Ureter (tissue), 1 donor: ENCODE measurements at places on chromosomes 12 and 14.

DNA sequence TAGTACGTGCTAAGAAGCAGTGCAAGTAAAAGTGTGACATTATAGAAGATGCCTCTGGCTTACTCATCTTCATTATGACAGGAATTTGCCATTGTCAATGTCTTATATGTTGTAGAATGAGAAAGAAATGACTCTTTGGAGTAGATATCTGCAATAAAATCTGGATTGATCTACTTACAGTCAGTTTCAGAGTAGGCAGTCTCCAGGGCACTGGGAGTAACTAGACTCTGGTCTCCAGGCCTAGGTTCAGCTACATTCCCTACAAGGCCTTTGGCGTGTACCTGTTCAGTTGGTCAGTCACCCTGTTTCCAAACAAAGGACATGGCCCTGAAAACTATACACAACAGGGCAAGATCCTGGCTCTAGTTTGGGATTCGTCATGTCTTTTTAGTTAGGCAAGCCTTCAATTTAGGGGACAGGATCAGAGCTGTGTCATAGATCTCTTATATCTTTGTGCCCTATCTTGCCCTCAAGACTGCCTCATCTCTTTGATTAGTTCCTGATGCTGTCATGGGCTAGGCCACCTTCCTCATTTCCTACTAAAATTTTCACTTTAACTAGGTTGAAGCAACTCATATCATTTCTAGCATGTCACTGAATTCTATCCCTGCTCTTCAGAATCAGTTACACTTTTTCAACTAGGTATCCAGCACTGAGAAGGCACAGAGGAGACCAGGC, 410.0 kb downstream of the RAD51B start:
- DNase-seq: no peak

DNA sequence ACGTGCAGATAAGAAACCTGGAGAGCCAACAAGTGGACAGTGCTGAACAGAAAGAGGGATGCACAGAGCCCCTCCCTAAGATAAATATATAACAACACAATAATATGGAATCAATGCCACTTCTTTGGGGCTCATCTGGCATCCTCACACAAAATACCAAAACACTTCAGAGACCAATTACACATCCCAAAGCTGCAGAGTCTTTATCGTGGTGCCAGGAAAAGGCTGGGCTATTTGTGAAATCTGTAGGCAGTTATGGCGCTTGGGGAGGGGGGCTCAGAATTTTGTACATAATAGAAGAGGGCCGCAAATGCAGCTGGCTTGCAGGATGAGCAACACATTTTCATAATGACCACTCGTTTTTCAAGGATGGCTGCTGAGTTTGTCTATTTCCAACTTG, 160.4 kb upstream of the NOS1 start:
- DNase-seq: no peak

- no peak for DNase-seq
Measured at GRCh38 chr12:52079576-52080402, at the start of gene SMIM41. SMIM41 (plus strand) TSS chr12:52079704; CDS start chr12:52079780, 76 bp downstream.

GRCh38 chr12:51391283-51392123, at the start of gene GALNT6:
GALNT6 (minus strand) TSS chr12:51391406; CDS start chr12:51379781, 11,625 bp downstream.
- no peak for DNase-seq

- no peak for DNase-seq
Measured at GRCh38 chr14:77562681-77563080, 53.8 kb downstream of the SPTLC2 start.

- no peak for DNase-seq
Measured at GRCh38 chr14:65351493-65352194, 60.9 kb upstream of the FUT8 start.

- no peak for DNase-seq
Measured at GRCh38 chr12:129902371-129903091, 1.3 kb downstream of the TMEM132D start.

- no peak for DNase-seq
Measured at GRCh38 chr12:64682572-64683277, 72.4 kb downstream of the RASSF3 start.

DNA sequence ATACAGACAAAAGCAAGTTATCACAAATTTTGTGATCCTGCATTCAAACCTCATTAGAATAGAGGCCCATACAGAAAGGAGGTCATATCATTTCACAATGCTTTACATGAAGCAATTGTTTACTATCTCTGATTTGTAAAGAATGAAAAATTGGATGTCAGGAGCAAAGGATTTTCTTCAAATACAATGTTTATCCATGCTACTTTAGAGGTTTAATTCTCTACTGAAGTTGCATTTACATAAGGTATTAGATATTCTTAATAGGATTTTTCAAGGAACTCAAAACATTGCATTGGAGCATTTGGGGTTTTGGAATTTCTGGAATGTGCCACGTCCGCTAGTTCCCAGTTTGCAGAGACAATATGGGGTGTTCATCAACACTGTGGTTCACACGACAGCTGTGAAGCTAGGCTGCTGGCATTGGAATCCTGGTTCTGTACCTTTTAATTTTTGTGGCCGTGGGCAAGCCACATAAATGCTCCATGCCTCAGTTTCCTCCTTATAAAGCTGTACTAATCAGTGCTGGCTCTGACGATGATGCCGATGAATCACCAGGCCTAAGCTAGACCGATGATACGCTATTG, 174.8 kb downstream of the APAF1 start:
- no peak for DNase-seq

DNA sequence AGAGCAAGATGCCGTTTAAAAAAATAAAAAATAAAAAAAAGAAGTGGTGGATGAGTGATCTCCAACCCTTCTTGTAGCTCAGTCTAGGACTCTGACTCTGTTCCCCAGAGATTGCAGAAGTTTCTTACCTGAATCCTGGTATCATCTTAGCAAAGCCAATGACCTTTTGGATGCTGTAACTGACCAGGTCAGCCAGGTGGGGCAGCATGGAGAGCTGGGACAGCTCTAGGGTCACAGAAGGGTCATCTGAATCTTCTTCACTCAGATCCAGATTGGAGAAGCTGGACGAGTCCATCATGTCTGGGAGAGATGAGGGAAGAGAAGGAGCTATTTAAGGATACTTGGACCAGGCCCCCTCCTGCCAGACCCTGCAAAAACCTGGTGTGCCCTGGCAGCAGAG, 35.8 kb upstream of the HDAC7 start:
- no peak for DNase-seq

DNA sequence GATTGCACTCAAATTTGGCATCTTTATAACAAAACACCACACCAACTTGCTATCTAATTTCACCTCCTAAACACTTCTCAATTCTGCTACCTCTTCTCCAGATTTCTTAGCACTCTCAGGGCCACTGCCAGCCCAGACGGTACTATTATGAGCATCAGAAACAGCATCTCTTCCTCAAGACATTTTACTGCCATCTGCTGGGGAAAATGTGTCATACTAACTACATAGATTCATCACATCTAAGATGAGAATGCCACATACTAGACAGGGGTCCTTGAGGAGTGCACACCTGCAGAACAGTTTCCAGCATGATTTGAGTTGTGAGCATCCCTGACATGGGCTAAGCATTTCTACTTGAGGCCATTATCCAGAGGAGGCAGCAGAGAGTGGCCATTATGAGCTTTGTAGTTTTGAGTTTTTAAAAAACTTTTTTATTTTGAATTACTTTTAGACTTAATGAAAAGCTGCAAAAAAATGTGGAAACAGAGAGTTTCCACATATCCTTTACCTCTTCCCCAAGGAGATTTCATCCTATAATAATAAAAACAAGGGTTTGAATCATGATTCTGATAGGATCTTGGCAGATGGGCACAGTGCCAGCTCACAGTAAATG, 15.1 kb upstream of the GRIP1 start:
- peak; percentile 44 for DNase-seq
